ENCODE measurements at places on chromosomes 13 and 19. TPM values are rescaled to one million over a fixed set of nuclear protein-coding genes. Genes with fewer than 3 reads are reported as not detected.

DNA sequence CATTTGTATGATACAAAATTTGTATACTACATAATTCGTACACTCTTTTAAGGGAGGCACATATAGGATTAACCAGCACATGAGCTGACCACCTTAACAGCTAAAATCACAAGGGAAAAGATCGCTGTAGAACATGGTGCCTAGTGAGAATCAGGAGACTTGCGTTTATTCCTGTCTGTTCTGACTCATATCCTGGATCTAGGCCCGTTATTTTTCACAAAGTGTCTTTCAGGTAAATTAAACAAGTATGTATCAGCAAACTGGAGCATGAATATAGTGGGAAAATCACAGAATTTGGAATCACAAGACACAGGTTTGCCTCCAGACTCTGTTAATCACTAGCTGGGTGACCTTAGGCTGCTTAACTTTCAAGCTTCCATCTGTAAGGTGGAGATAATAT is 47.5 kb upstream of the ESD start:
- peak; percentile 58 for DNase-seq

DNA sequence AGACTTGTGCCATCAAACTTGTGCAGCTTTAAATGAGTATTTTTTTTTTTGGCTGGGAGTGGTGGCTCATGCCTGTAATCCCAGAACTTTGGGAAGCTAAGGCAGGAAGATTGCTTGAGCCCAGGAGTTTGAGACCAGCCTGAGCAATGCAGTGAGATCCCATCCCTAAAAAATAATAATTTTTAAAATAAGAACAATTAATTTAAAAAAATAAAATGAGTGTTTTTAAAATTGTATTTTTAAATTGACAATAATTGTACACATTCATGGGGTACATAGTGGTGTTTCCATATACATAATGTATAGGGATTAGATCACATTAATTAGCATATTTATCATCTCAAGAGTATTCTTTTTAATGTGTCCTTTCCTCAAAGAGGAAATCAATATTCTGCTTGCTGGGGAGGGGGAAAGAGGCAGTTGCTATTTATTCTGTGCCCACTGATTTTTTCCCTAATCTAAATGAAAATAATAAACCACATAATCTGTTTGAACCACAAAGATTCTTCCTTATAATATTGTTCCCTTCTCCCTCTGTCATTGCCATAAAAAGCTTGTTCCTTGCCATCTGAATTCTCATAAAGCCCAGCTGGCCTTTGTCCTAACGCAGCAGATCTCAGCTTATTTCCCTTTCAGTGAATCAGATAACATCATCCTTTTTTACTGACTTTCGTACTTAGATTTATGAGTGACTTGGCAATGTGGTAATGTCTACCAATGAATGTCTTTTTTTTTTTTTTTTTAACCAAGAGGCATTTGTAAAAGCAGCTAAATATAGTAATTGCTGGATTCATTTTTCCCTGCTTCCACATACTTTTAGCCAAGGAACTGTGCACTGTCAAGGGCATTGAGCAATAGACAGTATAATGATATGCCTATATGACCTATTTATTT is 81.8 kb upstream of the RUBCNL start:
- peak; percentile 34 for DNase-seq

- DNase-seq, result no peak
These were observed 12.9 kb upstream of the IGFL1 start for GRCh38 chr19:46216612-46217011.

GRCh38 chr13:47216176-47216822 is 319.4 kb upstream of the HTR2A start:
- peak; percentile 43 for DNase-seq

- DNase-seq, result no peak
These were observed 221.7 kb upstream of the SPRY2 start for GRCh38 chr13:80562433-80563156.

Gene FCAR
- total RNA-seq, result not detected

Gene IL17D
- 0.54 TPM for total RNA-seq

DNA sequence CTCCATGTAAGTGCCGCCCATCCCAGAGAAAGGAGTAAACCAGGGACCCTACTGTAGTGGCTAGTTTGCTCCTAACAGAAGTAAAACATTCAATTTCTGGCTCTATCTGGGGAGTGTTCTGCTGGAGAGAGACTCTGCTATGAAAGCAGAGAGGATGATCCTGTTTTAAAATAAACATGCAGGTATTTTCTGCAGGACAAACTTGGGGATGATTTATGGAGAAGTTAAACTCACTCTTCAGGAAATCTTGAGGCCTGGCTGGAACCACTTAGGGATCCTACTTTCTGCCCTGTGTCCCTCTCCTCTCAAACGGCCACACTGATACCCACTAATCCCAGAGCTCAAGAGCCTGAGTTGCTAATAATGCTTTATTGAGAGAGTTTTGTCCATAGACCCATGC is 281.1 kb downstream of the DNAJC15 start:
- DNase-seq, result no peak

Gene PAN3
- 32.9 TPM for total RNA-seq

- DNase-seq, result no peak
These were observed 9.8 kb downstream of the UBL3 start for GRCh38 chr13:29840585-29840984.

Gene KLK15
- total RNA-seq, result not detected

DNA sequence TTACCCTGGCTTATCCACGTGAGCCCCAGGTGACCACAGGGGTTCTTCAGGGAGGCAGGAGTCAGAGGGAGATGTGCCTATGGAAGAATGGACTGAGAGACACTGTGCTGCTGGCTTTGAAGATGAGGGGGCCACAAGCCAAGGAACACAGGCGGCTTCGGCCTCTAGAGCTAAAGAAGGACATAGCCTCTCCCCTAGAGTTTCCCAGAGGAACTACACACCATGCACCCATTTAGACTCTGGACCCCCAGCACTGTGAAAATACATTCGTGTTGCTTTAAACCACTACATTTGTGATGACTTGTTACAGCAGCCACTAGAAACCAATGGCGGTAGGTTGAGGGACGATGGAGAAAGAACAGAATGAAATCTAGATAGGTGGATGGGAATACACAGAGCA is 13.7 kb upstream of the ATF5 start:
- DNase-seq, result no peak

DNA sequence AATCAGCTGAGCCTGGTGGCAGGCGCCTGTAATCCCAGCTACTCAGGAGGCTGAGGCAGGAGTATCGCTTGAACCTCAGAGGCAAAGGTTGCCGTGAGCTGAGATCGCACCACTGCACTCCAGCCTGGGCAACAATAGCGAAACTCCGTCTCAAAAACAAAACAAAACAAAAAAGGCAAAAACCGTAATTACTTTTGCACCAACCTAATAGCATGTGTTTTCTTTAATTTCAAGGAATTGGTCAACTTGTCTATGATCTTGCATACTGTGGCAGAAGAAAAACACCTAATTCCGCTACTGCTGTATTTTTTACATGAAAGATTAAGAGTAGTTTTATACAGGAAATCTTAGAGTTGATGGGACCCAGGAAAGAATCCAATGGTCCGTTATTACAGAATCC is 241.2 kb downstream of the COL4A1 start:
- DNase-seq, result no peak

DNA sequence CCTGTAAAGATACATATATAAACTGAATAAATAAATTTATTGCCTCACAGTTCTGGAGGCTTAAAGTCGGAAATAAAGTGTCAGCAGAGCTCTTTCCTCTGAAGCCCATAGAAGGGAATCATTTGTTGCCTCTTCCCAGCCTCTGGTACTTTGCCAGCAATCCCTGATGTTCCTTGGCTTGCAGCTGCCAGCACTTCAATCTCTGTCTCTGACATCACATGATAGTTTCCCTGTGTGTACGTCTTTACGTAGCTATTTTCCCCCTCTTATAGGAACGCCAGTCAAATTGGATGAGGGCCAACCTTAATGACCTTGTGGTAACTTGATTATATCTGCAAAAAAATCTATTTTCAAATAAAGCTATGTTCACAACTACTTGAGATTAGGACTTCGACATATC is 250.9 kb downstream of the LIG4 start:
- no peak for DNase-seq

- DNase-seq, result peak; percentile 68
These were observed 6.3 kb downstream of the ERICH4 start for GRCh38 chr19:41449079-41449864.

DNA sequence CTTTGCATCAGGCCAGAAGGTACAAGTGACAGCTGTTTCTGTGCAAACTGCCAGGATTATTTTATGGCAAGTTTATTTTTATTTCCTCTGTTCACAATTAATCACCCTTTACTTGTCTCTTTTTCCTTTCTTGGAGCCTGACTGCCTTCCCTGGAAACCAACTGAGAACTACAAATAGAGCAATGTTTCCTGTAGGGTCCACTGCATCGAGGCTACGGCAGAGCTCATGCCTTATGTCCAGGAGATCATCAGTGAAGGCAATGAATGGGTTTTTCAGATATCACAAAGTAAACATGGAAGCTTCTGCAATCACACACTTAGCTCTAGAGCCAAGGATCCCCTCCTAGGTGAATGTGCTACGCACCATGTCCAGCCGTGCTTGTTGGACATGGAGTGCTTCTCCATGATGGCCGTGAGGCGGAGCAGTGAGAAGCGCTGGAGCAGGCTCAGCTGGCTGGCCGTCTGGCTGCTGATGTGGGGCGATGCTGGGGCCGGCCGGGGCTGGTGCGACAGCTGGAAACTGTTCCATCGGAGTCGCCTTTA is 110.9 kb downstream of the KL start:
- DNase-seq, result no peak

DNA sequence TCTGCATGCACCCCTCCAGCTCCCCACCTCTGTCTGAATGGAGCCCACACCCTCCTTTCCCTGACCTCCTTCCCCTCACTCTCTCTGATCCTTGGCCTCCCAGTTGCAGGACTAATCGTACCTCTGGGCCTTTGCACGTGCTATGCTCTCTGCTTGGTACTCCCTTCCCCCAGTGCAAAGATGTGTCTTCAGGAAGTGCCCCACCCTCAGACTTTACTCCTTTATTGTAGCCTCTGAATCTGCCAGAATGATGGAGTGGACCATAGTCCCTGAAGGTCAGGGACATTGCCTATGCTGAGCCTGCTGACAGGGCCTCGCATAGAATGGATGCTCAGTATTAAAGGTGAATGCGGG is 1.3 kb upstream of the JUND start:
- DNase-seq, result no peak

GRCh38 chr19:33445442-33446329 is 72.2 kb downstream of the CEBPG start:
- DNase-seq, result no peak

GRCh38 chr13:111475488-111475887 is 155.0 kb downstream of the TEX29 start:
- no peak for DNase-seq

Gene SIGLEC10
- not detected for total RNA-seq

- no peak for DNase-seq
These were observed 46.1 kb upstream of the TSC22D1 start for GRCh38 chr13:44622261-44622660.

Gene CEACAM7
- total RNA-seq, result not detected

Gene ZNF583
- 2.8 TPM for total RNA-seq

DNA sequence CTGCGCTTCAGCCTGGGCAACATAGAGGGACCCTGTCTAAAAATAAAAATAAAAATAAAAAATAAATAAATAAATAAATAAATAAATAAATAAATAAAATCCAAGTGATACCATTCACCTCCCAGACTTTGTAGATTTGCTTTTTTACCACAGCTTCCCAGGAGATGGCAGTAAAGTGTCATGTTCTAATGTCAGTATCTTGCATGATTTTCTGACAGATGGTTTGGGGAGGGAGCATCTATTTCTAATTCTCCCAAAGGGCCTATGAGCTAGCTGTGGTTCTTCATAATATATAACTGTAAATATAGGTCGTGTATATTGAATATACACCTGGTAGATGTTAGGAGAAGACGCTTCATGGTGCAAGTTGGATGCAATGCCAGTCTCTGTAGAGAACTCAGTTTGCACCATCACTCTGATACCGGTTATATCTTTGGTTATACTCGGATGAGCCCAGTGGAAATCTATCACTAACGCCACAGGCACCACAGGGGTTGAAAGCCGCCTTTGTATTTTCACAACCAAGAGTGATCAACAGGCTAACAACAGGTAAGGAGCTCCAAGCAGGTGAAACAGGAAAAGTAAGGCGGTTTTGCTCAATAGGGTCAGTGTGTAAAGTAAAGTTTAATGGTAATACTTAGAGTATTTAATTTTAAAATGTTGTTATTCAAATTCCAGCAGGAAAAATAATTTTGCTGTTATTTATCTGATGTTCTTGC is 13.9 kb downstream of the APLP1 start:
- peak; percentile 81 for DNase-seq

- DNase-seq, result no peak
These were observed 10.5 kb upstream of the NTN5 start for GRCh38 chr19:48683349-48683748.

Gene NOVA2
- not detected for total RNA-seq

DNA sequence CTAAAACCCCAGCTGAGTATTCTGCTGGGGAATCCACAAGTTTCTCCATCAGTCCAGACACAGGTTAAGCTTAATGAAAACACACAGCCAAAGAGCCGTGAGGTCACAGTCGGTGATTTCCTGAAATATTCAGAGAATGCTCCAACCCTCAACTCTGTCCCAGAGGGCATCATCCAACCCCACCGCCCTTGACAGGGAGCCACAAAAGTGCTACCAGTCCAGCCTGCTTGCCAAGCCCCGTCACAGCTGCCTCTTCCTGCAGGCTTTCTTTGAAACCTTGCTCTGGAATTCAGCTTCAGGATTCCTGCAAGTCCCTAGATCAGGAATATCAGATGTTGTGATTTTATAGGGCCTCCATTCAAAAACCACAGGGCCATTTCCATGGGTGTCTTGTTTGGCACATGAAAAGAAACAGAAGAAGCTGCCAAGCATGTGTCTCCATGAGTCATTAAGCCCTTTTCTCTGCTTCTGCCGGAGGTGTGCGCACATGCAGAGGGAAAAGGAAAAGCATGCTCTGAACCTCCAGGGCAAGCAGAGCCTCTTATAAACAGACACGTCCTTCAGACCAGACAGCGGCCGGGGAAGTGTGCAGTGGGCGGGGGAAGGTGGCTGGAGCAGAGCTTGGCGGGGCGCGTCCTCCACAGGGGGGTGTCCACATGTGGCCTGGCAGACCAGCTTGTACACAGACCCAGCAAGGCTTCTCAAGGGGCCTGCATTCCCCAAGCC is 164.7 kb downstream of the KATNAL1 start:
- peak; percentile 94 for DNase-seq

Gene CGB7
- 2.5 TPM for total RNA-seq

Gene ATP4B
- total RNA-seq, result not detected

- no peak for DNase-seq
These were observed 30.7 kb upstream of the ZFP82 start for GRCh38 chr19:36449059-36449670.

Gene ZNF534
- total RNA-seq, result not detected
